ENCODE measurements at places on chromosomes 13 and 19. TPM values are rescaled to one million over a fixed set of nuclear protein-coding genes. Genes with fewer than 3 reads are reported as not detected.

The ZNF442 gene
- 0.17 TPM for polyA plus RNA-seq

The OR7C1 gene
- polyA plus RNA-seq = 0.10 TPM

The ATXN8OS gene
- not detected for polyA plus RNA-seq

The KIR2DL3 gene
- polyA plus RNA-seq = not detected

The CRTC1 gene
- 2.2 TPM for polyA plus RNA-seq

GRCh38 chr19:45597425-45598111, 4.4 kb downstream of the GPR4 start:
- DNase-seq = no peak

DNA sequence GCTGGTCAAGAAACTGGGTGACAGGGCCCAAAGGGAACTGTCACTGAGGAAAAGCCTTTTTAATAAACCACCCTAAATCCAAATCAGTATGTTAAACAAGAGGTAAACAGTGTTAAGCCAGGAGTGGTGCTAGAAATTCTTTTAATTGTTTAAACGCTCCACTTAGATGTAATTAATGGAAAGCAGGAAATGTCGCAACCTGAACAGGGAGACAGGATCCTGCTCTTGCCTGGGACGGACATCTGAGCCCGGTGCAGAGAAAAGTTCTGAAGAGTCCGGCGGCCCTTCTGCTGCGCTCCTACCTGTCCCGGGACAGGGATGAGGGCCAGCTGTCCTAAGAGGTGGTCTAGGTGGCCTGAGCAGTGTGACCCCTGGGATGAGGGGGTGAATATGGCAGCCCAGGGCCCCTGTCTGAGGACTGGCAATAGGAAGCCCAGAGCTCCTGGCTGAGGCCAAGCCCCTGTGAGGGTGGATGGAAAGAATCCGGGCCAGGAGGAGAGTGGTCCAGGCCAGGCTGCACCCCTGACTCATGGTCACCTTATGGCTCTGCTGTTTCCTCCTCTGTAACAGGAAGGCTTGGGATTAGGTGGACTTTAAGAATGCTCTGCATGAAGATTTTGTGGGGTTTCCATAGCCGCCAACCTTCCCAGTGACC, 112.8 kb upstream of the GJB6 start:
- DNase-seq = no peak

DNA sequence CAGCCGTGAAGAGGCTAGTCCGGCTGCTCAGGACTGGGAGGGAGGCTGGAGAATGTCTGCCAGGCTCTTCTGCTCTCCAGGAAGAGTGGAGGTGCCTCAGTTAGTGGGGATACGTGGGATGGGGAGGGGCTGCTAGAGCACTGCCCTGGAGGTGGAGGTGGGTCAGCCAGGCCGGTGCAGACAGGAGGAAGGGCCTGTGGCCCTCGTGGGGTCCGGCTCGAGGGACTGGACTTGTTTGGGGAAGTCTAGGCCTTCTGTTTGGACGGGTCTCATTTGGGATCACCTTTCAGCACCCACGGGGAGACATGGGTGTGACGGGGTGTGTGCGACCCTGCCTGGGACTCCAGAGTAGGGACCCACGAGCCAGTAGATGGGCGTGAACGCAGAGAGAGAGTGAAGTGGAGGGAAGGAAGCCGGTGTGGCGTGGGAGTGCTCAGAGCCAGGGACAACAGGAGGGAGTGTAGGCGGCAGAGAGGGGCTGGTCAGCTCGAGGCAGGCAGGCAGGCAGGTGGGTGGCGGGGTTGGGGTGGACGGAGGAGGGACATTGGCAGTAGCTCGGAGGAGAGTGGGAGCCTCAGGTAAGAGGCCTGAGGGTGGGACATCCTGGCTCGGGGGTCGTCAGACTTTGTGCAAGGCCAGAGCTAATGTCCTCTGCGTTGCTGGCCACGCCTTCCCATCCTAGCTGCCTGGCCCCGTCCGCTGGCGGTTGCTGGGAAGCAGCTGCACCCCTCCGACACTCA, 11.5 kb downstream of the EPN1 start:
- no peak for DNase-seq

DNA sequence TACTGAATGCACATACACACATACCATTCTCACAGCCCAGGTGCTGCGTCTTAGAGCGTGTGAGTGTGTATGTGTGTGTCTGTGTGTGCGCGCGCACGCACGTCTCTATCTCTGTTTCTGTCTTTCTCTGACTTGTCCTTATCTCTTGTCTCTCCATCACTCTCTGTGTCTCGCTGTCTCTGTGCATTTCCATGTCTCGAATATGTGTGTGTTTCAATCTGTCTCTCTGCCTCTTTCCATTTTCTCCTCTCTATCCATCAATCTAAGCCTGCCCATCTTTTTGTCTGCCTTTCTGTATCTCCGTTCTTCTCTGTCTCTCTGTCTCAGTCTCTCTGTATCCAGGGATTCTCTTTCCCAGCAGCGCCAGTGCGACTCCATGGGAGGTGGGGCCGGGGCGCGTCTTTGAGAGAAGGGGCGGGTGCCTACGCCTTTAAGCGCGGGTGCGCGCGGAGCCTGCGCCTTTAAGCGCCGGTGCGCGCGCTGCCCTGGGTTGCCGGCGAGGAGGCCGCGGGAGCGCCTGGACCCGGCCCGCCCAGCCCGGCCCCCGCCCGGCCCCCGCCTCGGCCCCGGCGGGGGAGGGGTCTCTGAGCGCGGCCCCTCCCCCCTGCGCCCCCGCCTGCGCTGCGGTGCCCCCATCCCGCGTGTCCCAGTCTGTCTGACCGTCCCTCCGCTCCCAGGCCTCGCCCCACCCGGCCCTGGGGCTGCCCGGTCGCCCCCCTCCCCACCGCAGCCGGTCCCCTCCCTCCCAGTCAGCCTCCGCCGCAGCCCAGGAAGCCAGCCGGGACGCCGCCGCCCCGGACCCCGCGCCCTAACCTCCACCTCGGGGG, at the start of gene LRFN3:
Gene LRFN3 (plus strand): TSS at position 464 of the 827 bp plus-strand sequence. CDS start 3,052 bp downstream, outside the sequence.
- peak; percentile 63 for DNase-seq

DNA sequence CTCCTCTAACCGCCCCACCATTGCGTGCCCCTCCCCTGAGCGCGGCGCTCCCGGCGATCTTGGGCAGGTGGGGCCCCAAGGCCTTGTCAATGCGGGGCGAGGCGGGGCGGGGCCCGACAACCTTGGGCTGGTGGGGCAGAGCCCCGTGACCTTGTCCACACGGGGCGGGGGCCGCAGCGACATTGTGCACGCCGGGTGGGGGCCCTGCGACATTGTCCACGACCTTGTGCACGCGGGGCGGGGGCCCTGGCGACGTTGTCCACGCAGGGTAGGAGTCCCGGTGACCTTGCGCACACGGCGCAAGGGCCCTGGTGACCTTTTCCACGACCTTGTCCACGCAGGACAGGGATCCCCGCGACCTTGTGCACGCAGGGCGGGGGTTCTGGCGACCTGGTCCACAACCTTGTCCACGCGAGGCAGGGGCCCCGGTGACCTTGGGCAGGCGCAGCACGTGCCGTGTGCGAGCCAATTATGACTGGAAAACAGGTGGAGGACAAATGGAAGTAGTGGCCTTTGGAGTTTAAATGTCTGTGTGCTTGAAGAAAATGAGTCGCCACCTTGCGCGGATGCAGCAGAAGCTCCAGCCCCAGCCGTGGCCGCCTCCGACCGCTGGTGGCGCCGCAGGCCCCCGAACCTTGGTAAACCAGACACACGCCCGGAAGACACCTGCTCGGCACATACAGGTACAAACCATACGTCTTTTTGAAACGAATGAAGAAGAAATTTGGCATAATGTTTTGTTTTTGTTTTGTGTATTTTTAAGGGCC, 62.6 kb downstream of the LATS2 start:
- no peak for DNase-seq

DNA sequence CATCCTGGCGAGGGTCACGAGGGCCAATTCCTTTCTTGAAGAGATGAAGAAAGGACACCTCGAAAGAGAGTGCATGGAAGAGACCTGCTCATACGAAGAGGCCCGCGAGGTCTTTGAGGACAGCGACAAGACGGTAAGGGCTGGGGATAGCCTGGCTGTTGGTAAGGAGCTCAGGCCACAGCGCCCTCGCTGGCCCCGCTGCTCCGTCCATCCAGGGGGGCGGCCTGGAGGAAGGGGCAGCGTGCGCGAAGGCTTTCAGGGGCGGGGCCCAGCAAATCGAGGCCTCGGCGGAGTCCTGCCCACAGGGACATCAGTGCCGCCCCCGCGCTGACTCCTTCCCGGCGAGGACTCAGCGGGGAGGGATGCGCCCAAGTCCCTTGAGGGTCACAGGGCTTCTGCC, 6.9 kb downstream of the F10 start:
- DNase-seq = no peak

DNA sequence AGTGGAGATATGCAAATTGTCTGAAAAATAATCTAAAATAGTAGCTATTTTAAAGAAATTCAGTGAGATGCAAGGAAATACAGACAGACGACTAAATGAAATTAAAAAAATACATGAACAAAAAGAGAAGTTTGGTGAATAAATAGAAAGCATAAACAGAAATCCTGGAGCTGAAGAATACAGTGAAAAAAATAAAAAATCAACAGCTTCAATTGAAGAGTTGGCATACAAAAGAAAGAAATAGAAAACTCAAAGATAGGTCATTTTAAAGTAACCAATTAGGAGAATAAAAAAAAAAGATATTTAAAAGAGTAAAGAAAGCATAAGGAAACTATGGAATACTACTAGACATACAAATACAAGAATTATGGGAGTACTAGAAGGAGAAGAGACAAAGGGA, 2191.5 kb upstream of the PCDH20 start:
- no peak for DNase-seq

DNA sequence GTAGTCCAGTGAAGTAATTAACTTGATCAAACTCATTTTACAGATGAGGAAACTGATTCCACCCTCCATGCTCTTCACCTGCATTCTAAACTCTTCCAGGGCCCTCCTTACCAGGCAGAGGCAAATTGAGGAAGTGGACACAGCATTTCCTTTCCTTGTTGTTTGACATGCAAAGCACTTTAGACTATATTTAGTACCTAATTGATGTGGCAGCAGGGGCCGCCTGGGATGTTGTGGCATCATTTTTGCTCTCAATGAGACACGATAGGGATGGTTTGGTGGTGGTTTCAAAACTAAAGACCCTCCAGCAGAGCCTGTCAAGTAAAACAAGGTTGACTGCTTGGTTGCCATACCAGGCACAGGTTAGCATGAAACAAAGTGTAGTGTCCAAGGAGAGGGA, 7.9 kb downstream of the SIPA1L3 start:
- DNase-seq = no peak

- no peak for DNase-seq
Measured at GRCh38 chr13:71461892-71462291, 405.1 kb downstream of the DACH1 start.

- DNase-seq = no peak
Measured at GRCh38 chr13:109314101-109314500, 472.3 kb downstream of the IRS2 start.

GRCh38 chr13:90014038-90014437, 1333.4 kb upstream of the MIR17HG start:
- no peak for DNase-seq

DNA sequence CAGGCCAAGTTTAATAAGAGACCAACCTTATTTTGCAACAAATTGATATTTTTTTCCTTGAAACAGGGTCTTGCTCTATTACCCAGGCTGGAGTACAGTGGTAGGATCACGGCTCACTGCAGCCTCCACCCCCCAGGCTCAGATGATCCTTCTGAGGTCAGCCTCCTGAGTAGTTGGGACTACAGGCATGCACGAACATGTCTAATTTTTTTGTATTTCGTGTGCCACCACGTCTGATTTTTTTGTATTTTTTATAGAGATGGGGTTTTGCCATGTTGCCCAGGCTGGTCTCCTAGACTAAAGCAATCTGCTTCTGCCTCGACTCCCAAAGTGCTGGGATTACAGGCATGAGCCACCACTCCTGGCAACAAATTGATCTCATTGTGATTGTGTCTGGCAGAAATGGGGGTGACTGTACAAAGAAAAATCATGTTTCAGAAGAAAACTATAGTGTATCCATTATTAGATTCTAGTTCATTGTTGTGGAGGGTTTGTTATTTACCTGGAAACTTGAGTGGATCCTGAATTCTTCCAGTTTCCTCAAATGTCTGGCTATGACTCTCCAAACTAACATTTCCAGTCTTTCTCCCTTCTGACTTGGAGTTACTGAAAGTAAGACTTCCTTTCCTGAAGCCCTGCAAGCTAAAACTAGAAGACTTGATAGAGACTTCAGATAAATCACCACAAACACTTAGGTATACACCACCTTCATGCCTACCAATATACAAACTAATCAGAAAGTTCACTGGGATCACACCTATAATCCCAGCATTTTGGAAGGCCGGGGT, 17.3 kb upstream of the AKT2 start:
- peak; percentile 67 for DNase-seq

DNA sequence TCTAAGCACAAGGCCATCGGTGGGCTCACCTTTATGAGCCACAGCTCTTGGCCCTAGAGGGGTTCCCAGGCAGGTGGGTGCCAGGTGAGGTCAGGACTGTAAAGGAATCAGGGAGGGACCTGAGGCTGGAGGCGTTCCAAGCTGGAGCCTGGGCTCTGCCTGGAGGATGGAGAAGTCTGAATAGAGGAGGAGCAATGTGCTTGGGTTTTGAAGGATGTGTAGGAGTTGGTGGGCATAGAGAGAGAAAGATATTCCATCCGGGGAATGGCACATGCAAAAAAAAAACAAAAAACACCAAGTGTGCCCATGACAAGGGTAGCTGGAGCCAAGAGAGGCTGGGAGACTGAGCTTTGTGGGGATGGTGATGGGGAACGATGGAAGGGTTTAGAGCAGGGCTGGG, 2.4 kb downstream of the GRIN3B start:
- DNase-seq = no peak

GRCh38 chr19:33736158-33736557, 60.5 kb upstream of the KCTD15 start:
- no peak for DNase-seq

- DNase-seq = no peak
Measured at GRCh38 chr13:41289463-41289881, 21.6 kb upstream of the NAA16 start.

- DNase-seq = no peak
Measured at GRCh38 chr13:46317120-46317519, 69.9 kb downstream of the RUBCNL start.

GRCh38 chr13:51255556-51255955, 33.4 kb downstream of the FAM124A start:
- no peak for DNase-seq

DNA sequence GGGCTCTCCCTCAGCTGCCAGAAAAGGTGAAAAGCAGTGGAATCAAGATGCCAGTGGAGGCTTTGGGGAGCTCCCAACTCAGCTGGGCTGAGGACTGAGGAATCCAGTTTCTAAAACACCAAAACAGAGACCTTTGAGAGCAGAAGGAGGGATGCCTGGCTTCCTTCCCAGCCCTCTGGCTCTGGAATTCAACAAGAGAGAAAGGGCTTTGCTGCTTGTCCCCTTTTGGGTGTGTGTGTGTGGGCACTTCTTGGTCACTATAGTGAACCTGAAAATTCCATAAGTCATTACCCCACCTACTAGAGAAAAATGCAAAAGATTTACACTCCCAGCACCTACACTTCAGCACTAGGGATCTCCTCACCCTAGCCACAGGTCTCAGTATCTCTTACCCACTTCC, 30.3 kb upstream of the CYP2B6 start:
- no peak for DNase-seq

Measured in mammary epithelial cell (primary cell).